ENCODE measurements at places on chromosomes 4 and X. TPM values are rescaled to one million over a fixed set of nuclear protein-coding genes. Genes with fewer than 3 reads are reported as not detected.

DNA sequence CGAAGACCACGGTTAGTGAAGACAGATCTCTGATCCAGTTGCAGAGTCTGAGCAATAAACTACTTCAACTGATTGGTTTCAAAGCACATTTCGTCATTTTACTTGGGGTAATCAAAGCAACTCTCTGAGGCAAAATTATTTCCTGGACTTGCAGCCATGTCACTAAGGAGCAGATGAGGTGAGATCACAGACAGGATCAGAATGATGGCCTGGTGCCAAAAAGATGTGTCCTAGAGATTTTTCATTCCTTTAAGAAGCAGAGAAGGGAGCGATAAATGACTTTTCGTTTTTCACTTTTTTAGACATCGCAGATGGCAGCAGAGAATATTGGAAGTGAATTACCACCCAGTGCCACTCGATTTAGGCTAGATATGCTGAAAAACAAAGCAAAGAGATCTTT, 83.9 kb downstream of the PTTG2 start:
- no peak for DNase-seq

DNA sequence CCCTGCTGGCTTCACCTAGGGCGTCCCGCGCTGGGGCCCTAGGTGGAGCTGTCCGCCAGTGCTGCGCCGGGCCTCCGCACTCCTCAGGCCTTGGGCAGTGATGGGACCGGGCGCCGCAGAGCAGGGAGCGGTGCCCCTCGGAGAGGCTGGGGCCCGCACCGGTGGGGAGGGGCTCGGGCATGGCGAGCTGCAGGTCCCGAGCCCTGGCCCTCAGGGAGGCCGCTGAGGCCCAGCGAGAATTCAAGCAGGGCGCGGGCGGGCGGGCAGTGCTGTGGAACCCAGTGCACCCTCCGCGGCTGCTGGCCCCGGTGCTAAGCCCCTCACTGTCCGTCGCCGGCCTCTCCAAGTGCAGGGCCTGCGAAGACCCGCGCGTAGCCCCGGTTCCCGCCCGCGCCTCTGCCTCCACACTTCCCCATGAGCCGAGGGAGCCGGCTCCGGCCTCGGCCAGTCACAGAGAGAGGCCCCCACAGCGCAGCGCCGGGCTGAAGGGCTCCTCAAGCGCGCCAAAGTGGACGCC, 565.1 kb upstream of the NDST4 start:
- no peak for DNase-seq

GRCh38 chr4:24010994-24011393, 121.1 kb upstream of the PPARGC1A start:
- no peak for DNase-seq

DNA sequence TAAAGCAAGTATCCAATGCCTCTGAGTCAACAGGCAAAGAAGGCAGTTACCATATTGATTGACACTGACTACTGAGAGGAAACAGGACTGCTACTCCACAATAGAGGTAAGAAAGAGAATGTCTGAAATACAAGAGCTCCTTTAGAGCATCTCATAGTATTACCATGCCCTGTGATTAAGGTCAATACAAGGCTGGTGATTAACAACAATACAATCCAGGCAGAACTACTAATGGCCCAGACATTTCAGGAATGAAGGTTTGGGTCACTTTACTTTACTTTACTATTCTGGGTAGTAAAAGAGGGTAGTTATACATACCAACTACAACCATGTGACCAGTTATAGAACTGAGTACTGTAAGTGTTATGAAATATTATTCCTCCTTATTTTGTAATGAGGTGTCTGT, 44.5 kb downstream of the BRWD3 start:
- no peak for DNase-seq

DNA sequence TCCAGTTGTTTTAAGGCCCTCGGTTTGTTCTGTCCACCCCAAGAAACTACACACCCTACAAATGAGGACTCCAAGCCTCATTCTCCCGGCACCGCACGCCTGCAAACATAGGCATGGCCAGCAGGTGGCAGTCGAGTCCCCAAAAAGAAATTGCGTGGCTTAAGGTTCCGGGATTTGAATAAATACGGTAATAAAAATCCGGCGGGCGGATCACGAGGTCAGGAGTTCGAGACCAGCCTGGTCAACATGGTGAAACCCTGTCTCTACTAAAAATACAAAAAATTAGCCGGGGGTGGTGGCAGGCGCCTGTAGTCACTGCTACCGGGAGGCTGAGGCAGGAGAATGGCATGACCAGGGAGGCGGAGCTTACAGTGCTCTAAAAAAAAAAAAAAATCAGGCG, 21.8 kb upstream of the CSF2RA start:
- DNase-seq: peak; percentile 82

GRCh38 chr4:957581-958313, 15.6 kb downstream of the DGKQ start:
- DNase-seq: no peak

The ZNF732 gene
- total RNA-seq: not detected

The TMPRSS11B gene
- not detected for total RNA-seq

The SSX2B gene
- total RNA-seq: not detected

The MAGEB17 gene
- total RNA-seq: not detected

The SMIM10 gene
- 0.39 TPM for total RNA-seq

The SMPX gene
- not detected for total RNA-seq

DNA sequence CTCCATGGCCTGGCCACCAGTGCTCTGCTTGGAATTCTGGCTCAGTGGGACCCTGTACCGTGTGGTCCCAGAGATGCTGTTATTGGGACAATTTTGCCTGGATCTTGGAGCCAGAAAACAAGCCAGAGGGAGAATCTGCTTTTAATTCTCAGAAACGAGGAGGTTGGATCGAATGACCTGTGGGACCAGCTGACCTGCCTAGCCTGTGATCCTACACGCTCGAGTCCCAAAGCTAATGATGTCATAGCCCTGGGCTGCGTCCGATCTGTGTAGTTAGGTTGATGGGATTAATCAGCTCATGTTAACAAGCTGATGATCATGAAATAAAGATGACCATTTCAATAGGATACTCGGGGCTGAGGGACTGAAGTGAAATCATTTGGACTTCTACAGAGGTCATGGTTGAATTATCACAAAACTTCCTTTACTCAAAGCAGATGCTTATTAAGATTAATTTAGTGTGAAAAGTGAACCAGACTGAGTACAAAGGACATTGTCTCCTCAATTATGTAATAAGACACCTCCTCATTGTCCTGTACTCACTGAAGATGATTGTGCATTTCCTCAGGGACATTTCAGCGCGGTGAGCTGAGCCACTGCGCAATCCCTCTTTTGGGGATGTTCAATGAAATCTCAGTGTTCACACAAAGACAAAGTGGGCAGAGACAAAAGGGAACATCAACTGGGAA, 51.9 kb upstream of the STX18 start:
- DNase-seq: no peak

The RAB9B gene
- 0.95 TPM for total RNA-seq

GRCh38 chrX:16743604-16744325, 24.4 kb downstream of the SYAP1 start:
- DNase-seq: no peak

The CORIN gene
- 0.21 TPM for total RNA-seq

GRCh38 chrX:110519906-110520452, 161.3 kb downstream of the RTL9 start:
- no peak for DNase-seq

DNA sequence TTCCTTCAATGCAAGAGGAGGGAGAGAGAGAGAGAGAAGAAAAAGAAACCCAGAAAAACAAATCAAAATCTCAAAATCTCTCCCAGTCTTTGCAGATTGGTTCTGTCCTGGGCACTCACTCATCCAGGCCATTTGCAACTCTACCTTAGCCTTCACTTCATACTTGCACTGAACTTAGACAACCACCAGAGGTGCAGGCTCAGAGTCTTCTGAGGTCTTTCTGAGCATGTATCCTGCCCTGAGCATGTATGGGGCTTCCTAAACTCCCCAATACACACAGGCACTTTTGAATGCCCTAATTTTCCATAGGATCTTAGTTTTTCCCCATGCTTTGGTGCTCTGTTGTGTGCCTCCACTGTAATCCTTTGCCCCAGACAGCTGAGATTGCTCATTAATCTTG, 2.9 kb downstream of the CFI start:
- no peak for DNase-seq

The RAP2C gene
- 34.4 TPM for total RNA-seq

- DNase-seq: no peak
These were observed 74.9 kb upstream of the GUCY1A1 start for GRCh38 chr4:155591738-155592143.

- no peak for DNase-seq
These were observed 1782.4 kb upstream of the PCDH10 start for GRCh38 chr4:131366714-131367113.

Measured in activated naive CD4-positive, alpha-beta T cell treated with anti-CD3 and anti-CD28 coated beads, Interleukin-2, amount 50 U/mL, for 72 hours (primary cell).